NCI-H524 (cell line): ENCODE measurements at places on chromosomes 12 and 14.
A peak's percentile ranks its signal among the peaks of the same experiment; 100 is the strongest.

- DNase-seq, result no peak
These were observed 218.4 kb downstream of the ADAMTS20 start for GRCh38 chr12:43333644-43334043.

DNA sequence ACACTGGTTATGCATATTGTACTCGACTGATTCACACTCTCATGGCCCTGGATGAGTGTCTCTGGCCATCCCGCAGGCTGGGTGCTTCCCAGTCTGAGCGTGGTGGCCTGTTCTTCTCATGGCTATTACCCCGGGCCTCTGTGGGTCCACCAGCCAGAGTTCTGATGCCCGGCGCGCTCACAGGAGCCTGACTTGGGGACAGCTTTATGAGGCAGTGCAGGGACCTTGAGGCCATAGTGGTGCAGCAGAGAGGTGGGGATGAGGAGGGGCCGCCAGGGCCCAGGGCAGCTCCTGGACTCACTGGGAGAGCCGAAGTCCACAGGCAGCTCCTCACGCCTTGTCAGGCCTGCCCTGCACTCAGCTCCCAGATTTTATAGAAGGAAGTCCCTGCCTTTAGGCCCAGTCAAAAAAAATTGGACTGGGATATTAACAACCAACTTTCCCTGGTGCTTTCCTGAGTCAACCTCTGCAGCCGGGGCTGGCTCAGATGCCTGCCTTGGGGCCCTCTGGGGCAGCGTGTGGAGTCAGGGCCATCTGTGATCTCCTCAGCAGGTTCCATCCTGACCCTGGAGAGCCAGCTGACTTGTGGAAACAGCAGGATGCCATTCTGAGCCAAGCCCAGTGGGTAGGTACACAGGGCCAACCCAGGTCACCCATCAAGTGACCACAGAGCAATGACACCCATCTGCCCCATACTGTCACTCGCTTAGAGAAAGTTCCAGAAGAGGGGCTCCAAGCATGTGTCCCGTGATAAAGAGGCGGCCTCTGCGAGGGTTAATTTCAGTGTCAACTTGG is 89.4 kb upstream of the DIO3 start:
- no peak for DNase-seq

DNA sequence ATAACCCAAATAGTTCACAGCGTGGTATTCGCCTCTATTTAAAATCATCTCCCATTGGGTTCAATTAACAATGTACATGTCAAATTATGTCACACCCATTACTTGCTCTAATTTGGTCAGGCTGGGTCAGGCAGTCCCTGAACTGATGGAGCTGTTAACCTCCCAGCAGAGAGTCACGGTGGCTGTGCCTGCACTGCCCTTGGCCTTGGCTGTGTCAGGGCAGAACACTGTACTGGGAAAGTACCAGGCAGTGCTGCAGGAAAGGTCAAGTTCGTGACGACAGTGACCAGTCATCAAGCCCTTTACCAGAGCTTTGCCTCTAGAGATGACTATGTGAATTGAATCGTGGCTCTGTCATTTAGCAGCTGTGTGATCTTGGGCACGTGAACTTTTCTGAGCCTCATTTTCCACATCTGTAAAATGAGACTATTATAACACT is 100.0 kb downstream of the ARF6 start:
- no peak for DNase-seq

DNA sequence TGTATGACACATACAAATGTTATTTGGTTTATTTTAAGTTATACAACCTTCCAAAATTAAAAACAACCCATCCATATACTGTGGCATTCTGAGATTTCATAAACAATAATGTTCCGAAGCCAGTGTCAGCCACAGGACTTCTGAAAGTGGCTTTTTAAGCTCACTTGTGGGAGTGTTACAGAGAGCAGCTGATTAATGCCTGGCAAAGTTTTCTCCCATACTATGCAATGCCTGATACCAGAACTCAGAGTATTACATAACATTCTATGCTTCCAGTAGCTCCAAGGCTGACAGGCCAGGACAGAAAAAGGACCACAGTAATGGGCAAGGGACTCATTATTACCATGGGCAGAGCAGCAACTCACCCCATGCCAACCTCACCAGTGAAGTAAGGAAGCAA is 29.3 kb downstream of the NELL2 start:
- no peak for DNase-seq

GRCh38 chr14:27688841-27689444 is 1077.6 kb upstream of the FOXG1 start:
- DNase-seq, result no peak

GRCh38 chr12:32205731-32206130 is 99.1 kb downstream of the BICD1 start:
- DNase-seq, result no peak

DNA sequence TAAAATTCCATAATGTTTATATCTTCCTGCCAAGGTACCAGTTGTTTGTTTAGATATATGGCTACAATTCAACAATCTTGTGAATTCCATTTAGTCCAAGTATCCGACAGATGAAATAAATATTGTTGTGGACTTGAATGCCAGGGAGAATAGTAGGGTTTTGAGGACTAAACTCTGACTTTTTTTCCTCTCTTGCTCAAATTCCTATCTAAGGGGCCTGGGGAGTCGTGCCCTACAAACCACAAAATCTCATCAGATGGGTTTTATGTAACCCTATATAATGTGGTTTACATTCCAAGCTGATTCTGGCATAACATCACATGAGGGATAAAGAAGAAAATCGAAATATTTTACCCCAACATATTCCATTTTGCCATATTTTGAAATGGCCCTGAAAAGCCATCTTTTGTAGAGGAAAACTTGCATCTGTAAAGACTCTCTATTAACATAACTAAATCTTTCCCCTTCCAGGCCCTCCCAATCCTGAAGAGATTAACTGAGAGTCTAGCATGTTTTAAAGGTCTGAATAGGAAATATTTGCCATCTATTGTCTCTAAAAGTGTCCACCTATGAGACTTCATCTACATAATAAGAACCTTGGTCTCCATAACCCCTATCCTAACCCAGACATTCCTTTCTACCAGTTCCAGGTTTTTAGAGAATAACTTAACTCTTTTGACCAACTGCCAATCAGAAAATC is 184.7 kb upstream of the KITLG start:
- DNase-seq, result no peak

GRCh38 chr12:86145156-86145555 is 111.0 kb downstream of the MGAT4C start:
- no peak for DNase-seq

DNA sequence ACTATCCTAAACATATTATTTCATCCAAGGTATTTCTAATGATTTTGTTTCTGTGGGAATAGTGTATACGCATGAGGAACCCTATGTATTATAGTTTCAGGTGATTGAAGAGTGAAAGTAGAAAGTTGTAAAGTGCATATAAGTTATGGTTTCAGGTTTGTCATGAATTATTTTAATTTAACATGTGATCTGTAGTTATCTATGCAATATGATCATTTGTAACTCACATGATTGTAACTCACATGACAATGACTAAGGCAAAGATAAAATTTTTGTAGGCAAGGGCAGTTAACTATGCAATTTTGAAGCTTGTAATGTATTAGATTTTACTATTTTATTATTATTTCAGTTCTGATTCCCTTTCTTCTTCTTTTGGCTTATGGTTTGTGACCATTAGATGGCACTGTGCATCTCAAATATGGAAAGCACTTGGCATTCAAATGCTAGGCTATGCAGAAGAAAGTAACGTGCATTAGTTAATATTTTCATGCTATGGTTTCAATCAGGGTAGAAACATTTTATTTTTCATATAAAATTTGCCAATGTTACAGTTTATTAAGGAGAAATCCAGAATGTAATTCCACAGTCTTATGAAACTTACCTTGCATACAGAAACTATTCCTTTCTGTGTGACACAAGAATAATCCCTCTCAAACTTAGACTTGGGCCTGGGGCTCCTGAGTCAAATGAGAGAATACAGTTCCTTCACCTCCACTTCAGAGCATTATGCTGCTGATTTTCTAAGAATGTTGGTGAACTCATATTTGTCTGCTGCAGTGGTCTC is 15.8 kb upstream of the TMEM30B start:
- DNase-seq, result peak; percentile 72

- DNase-seq, result no peak
These were observed 18.8 kb upstream of the NTS start for GRCh38 chr12:85855305-85855704.

DNA sequence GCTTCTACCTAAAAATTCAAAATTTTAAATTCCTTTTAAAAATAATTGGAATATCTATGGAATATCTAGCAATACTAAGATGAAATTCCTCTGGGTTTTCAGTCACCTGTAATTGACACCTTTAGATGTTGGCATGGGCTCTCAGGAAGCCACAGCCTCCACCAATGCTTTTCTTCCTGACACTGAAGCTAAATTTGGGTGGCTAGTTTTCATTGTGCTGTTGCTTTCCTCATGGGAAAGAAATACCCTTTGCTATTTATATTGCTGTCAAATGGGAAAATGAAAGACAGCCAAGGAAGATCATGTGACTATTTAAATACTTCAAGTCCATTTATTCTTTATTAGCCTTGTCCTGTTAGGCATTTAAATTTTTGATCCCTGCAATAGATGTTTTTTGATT is 313.0 kb downstream of the NAV3 start:
- no peak for DNase-seq
